ENCODE measurements at places on chromosomes 2 and 18. TPM values are rescaled to one million over a fixed set of nuclear protein-coding genes. Genes with fewer than 3 reads are reported as not detected.

GRCh38 chr2:217269701-217270484 lies 410.0 kb upstream of the TNP1 start:
- H3K27ac ChIP-seq = peak overlapping the region; percentile 11
- DNase-seq = no peak
- no peak overlapping the region for H3K4me3 ChIP-seq
- no peaks in the 10 kb centered on the region for H3K36me3 ChIP-seq
- H3K27me3 ChIP-seq = no peaks in the 10 kb centered on the region

The ASXL2 gene
- 5.8 TPM for polyA plus RNA-seq

- no peaks in the 10 kb centered on the region for H3K27me3 ChIP-seq
- DNase-seq = no peak
- no peaks in the 10 kb centered on the region for H3K36me3 ChIP-seq
- H3K27ac ChIP-seq = no peak overlapping the region
- H3K4me3 ChIP-seq = no peak overlapping the region
Observed at GRCh38 chr2:20188851-20189250, 36.1 kb downstream of the SDC1 start.

DNA sequence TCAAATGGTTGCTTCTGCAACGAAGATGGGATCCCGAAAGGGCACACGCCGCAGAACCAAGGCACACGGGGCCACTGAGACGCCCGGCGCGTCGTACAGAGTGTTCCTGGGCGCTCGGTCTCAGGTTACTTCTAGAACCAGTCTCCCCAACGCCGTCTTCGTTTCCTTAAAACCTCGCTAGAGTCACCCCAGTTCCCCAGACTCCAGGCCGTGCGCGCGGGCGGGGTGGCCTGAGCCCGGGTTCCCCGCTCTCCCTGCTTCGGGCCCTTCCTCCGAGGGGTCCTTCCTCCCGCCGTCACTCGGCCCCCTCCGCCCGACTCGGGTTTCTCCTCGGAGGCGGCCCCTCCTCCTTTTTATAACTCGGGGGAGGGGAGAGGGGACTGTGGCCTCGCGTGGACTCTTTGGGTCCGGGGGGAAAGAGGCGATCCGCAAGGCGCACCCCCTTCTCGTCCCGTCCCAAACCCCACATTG lies 774 bp upstream of the FZD7 start:
- H3K27me3 ChIP-seq = no peaks in the 10 kb centered on the region
- H3K36me3 ChIP-seq = no peaks in the 10 kb centered on the region
- no peaks in the 10 kb centered on the region for H3K4me1 ChIP-seq
- H3K27ac ChIP-seq = peak overlapping the region; percentile 98
- peak; percentile 84 for DNase-seq

The PLEK gene
- 0.72 TPM for polyA plus RNA-seq

GRCh38 chr2:237927135-237927534 lies 39.7 kb upstream of the UBE2F start:
- H3K36me3 ChIP-seq = no peaks in the 10 kb centered on the region
- no peak overlapping the region for H3K4me3 ChIP-seq
- H3K4me1 ChIP-seq = peaks cover 5% of the 10 kb centered on the region
- H3K27ac ChIP-seq = no peak overlapping the region
- H3K27me3 ChIP-seq = no peaks in the 10 kb centered on the region
- DNase-seq = no peak

GRCh38 chr2:61193670-61194561 lies 31.9 kb downstream of the C2orf74 start:
- H3K4me3 ChIP-seq = no peak overlapping the region
- H3K4me1 ChIP-seq = no peaks in the 10 kb centered on the region
- DNase-seq = no peak
- no peak overlapping the region for H3K27ac ChIP-seq

The OTOF gene
- polyA plus RNA-seq = 0.33 TPM

The SCN9A gene
- 4.1 TPM for polyA plus RNA-seq

DNA sequence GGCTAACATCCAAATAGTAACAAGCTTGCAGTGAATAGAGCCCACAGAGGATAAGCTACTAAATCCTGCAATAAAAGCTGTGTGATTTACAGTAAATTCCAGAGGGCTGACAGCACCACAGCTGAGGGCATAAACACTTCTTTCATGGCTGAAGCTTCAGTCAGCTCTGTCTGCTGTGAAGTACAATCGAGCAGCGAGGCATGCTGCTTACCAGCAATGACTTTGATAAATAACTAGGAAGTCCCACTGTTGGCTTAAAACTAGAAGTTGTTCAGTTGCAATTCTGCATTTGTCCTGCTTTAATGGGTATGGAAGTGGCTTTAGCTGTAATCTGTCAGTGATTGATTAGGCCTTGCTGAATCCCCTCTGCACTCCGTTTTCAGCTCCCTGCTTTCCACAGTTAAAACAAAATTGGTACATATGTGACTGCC lies 65.2 kb upstream of the FIGN start:
- peak; percentile 58 for DNase-seq
- H3K27me3 ChIP-seq = no peaks in the 10 kb centered on the region
- H3K4me3 ChIP-seq = no peak overlapping the region
- no peaks in the 10 kb centered on the region for H3K36me3 ChIP-seq
- peaks cover 5% of the 10 kb centered on the region for H3K4me1 ChIP-seq

DNA sequence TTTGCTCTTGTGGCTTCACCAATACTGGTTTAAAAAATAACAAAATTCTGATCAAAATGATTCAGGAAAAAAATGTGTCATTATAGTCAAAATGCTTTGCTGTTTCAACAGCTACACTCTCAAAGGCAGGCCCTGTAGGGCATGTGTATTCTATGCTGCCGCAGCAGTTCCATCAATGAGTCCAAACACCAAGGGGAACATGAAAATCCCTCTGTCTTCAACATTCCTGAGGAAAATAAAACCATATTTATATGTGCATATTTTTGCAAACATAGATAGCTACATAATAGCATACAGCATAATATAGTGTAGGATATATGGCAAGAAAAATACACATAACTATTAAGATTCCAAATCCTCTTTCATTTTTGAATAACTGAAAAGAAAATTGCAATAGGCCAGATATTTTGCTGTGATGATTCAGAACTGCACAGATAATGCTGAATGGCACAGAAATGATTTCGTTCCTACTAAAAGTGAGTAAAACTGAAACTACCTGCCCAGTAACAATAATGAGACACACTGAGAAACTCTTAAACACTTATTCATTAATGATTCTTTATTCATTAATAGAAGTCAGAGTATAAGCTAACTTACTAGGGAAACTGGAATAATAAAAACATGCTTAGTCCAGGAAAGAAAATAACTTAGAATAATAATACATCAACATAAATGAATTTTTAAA lies 343.8 kb downstream of the SUCLG1 start:
- no peak overlapping the region for H3K27ac ChIP-seq
- H3K36me3 ChIP-seq = no peaks in the 10 kb centered on the region
- H3K27me3 ChIP-seq = no peaks in the 10 kb centered on the region
- DNase-seq = no peak

DNA sequence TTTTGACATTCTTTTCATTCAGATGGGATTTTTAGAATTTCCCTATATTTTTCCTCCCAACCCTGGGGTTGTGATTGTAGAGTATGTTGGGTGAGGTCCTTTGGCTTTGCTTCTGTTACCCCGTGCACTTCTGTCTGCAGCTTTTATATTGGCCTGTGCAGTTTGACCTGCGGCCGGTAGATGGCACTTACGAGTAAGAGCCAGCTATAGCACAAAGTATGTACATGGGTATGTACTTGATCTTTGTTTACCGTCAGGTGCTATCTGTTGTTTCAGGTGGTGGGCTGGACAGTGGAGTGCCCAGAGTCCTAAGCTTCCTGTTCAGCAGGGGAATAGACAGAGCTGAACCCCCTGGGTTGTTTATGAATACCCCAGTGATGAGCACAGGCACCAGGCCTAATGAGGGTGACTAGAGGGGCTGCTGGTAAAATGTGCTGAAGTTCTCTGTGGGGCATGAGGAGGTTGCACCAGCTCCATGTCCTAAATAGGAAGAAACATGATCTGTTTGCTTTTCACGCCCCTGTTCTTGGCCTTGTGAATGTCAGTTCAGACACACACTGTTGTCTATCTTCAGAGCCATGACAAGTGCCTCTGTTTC lies 58.9 kb upstream of the THUMPD2 start:
- no peak overlapping the region for H3K27ac ChIP-seq
- peak; percentile 34 for DNase-seq
- H3K4me1 ChIP-seq = no peaks in the 10 kb centered on the region
- no peaks in the 10 kb centered on the region for H3K36me3 ChIP-seq
- no peaks in the 10 kb centered on the region for H3K27me3 ChIP-seq

GRCh38 chr18:30245766-30246455 lies 796.6 kb downstream of the DSC3 start:
- DNase-seq = no peak
- peaks cover 5% of the 10 kb centered on the region for H3K4me1 ChIP-seq

The PRSS56 gene
- polyA plus RNA-seq = not detected

GRCh38 chr2:41900101-41900577 lies 147.7 kb upstream of the PKDCC start:
- H3K27ac ChIP-seq = no peak overlapping the region
- no peak for DNase-seq
- no peaks in the 10 kb centered on the region for H3K36me3 ChIP-seq
- no peak overlapping the region for H3K4me3 ChIP-seq
- no peaks in the 10 kb centered on the region for H3K27me3 ChIP-seq

- H3K4me1 ChIP-seq = no peaks in the 10 kb centered on the region
- H3K4me3 ChIP-seq = no peak overlapping the region
- H3K36me3 ChIP-seq = no peaks in the 10 kb centered on the region
- no peak overlapping the region for H3K27ac ChIP-seq
- peaks cover 27% of the 10 kb centered on the region for H3K27me3 ChIP-seq
Observed at GRCh38 chr2:172072303-172072702, 13.0 kb upstream of the DLX1 start.

- H3K4me3 ChIP-seq = no peak overlapping the region
- no peaks in the 10 kb centered on the region for H3K27me3 ChIP-seq
- H3K36me3 ChIP-seq = no peaks in the 10 kb centered on the region
- H3K27ac ChIP-seq = no peak overlapping the region
- DNase-seq = no peak
- peaks cover 10% of the 10 kb centered on the region for H3K4me1 ChIP-seq
Observed at GRCh38 chr2:211468217-211468616, 911.8 kb downstream of the CPS1 start.

The MEP1B gene
- polyA plus RNA-seq = not detected

GRCh38 chr2:100610381-100610831 lies 47.6 kb downstream of the PDCL3 start:
- DNase-seq = peak; percentile 83
- H3K27me3 ChIP-seq = no peaks in the 10 kb centered on the region
- H3K4me1 ChIP-seq = no peaks in the 10 kb centered on the region
- no peak overlapping the region for H3K27ac ChIP-seq
- no peak overlapping the region for H3K4me3 ChIP-seq

GRCh38 chr2:149033716-149034115 lies 4.8 kb upstream of the LYPD6B start:
- no peaks in the 10 kb centered on the region for H3K36me3 ChIP-seq
- no peak overlapping the region for H3K4me3 ChIP-seq
- DNase-seq = peak; percentile 62
- no peaks in the 10 kb centered on the region for H3K4me1 ChIP-seq
- no peak overlapping the region for H3K27ac ChIP-seq

DNA sequence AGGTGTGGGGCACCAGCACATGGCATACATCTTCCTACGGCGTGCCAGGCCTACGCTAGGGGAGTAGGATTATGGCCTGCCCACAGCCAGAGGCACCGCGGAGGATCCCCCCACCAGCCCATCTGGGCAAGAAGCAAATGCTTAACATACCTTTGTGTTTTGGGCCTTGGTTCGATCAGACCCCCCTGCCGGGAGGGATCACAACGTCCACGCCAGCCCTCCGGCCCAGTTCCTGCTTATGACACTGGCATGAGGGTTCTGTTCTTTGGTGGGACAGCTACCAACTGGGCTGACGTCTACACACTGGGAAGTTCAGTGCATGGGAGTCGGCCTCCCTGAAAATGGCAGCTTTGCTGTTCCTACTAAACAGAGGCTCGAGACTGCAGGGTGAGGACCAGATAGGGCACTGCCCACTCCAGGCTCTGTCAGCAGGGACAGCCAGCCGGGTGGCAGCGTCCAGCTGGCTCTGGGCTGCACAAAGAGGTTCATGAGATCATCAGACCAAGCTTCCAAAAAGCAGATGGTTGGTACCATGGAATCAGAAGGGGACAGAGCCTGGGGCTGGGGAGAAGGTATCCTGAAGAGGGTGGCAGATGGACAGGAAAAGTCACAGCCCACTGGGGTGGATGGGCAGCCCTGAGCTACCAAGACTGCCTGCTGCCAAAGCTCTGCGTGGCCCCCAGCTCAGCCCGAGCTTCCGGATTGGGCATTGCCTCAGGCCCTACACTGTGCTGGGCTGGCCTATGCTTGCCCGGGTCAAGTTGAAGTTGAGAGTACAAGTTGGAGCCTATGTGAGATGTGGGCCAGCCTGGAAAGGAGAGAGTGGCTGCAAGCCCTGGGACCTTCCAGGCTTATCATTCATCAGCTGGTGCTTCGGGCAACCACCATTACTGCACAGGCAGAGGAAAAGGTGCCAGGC lies 61.7 kb upstream of the TEX51 start:
- no peak overlapping the region for H3K4me3 ChIP-seq
- no peaks in the 10 kb centered on the region for H3K4me1 ChIP-seq
- no peaks in the 10 kb centered on the region for H3K27me3 ChIP-seq
- no peaks in the 10 kb centered on the region for H3K36me3 ChIP-seq
- no peak overlapping the region for H3K27ac ChIP-seq

DNA sequence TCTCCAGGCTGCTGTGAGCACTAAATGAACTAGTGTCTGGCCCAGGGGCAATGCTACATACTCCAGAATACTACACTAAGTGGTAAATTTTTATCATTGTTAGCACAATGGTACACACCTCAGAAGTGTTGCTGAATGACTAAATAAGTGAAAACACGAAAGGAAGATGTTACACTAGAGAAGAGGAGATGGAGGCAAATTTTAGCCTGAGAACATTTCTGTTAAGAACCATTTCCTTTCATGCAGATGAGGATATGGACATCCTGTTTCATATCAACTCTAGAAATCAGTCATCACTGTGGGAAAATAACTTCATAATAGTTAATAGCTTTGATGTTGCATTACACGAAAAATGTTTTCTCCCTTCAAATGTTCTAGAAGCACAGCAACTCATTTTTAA lies 117.6 kb upstream of the STK17B start:
- no peaks in the 10 kb centered on the region for H3K36me3 ChIP-seq
- no peak for DNase-seq
- H3K4me3 ChIP-seq = no peak overlapping the region
- H3K27ac ChIP-seq = no peak overlapping the region

The YWHAQ gene
- 361 TPM for polyA plus RNA-seq

The GCG gene
- polyA plus RNA-seq = 100 TPM

The SKOR2 gene
- polyA plus RNA-seq = not detected

DNA sequence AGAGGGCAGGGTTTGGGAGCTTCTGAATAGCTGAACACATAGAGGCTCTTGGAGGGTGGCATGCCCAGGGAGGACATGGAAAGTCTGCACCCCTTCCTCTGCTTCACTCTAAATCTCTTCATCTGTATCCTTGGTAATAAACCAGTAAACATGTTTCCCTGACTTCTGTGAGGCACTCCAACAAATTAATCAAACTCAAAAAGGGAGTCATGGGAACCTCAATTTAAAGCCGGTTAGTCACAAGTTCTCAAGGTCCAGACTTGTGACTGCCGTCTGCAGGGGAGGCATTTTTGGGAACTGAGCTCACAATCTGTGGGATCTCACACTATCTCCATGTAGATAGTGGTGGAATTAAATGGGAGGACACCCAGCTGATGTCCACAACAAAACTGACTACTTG lies 33.1 kb upstream of the STON1 start:
- no peak overlapping the region for H3K27ac ChIP-seq
- no peak for DNase-seq
- H3K4me1 ChIP-seq = no peaks in the 10 kb centered on the region
- H3K27me3 ChIP-seq = no peaks in the 10 kb centered on the region

The LYG1 gene
- polyA plus RNA-seq = 2.4 TPM

Data from hepatocyte (in vitro differentiated cells).